ENCODE measurements at places on chromosomes 2 and 18.

GRCh38 chr18:41526054-41526453 lies 429.0 kb upstream of the PIK3C3 start:
- no peak for DNase-seq

DNA sequence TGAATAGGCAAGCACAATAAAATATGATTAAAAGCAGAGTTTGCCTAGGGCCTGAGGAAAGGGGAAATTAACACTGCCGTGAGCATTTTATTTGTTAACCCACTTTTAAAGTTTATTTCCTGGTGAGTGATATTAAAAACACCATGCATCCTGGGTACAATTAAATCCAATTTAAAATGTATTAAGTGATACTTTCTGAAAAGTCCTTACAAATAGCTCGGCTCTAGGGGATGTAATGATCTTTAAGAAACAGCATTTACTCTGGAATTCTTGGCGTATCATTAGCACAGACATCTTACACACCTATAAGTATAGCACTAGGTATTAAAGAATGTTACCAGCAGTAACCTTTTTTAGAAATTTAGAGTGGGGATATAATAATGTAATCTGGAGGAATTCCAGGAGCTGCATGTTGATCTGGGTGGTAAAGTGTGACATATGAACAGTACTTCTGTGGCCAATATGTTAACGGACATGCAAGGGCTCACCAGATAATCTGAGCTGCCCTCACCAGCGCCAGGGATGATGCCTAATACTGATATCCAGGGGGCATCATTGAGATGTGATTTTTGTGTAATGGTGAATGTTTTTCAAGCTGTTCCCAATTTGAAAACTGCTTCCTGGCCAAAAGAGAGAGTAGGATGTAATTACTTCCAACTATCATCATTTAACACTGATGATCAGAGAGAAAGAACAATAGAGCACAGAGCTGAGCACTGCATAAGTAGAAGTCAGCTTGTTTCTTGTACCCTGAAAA lies 235.9 kb downstream of the DSEL start:
- no peak for DNase-seq

DNA sequence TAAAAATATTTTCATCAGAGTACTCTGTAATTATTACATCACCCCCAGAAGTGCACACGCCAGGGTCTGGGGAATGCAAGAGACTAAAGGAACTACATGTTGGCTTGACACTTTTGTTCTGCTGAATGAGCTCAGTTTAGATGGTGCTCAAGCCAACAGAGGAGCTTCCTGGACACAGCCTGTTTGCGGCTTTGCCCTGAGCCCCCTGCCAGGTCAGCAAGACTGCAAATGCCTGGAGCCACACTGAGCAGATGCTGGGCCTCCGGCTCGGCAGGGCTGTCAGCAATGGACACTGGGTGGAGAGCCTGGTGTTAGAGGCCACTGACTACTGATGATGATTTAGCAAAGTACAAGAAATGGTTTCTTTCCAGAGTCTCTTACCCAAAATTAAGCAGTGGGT lies 31.9 kb downstream of the PTPN18 start:
- DNase-seq: no peak

DNA sequence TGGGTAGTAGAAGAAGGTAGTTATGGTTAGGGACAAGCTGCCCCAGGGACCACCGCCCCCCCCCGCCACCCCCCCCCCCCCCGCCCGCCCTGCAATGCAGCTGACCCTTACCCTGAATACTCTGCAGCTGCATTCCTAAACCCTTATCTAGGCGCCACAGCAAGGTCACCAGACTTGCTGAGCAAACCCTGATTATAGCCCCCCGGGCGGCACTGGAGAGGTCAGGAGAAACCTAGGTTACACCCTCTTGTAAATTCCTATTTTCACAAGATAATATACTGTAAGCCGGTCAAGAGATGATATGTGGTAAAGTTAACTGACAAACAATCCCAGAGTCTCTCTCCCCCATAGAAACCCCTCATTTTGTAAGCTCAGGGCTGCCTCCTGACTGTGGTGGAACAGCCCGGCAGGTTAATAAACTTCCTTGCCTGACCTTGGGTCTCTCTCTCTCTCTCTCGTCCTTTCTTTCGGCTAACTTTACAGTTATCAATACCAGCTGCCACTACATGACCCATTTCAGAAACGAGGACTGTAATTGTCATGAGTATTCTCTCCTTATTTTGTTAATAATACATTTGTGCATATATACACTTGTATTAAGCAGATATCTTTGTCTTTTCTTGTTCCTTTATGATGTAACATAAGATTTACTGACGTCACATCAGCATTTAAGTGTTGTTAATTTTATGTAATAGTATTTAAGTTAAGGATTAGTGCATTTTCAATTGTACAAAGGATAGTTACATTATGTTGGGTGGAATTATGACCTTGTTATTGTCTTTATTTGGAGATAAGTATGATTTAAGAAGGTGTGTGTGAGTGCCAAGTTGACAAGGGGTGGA lies 22.8 kb upstream of the SMAD4 start:
- no peak for DNase-seq

- no peak for DNase-seq
Measured at GRCh38 chr2:96702098-96702785, 37.6 kb downstream of the LMAN2L start.

- no peak for DNase-seq
Measured at GRCh38 chr2:180352620-180353019, 345.5 kb upstream of the CWC22 start.

DNA sequence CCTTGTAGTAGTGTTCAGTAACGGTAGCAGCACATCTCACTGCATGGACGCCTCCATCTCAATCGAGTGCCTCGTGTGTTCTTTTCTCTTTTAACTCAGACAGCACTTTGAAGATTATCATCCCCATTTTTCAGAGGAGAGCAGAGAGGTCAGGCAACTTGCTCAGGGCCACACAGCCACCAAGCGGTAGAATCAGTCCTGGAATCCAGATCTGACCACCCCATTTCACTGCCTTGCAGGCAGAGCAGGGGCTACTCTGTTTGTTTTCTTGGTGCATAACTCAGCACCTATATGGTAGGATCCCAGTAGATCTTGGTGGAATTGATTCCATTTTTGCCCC lies 129.5 kb downstream of the SMAD7 start:
- DNase-seq: no peak

DNA sequence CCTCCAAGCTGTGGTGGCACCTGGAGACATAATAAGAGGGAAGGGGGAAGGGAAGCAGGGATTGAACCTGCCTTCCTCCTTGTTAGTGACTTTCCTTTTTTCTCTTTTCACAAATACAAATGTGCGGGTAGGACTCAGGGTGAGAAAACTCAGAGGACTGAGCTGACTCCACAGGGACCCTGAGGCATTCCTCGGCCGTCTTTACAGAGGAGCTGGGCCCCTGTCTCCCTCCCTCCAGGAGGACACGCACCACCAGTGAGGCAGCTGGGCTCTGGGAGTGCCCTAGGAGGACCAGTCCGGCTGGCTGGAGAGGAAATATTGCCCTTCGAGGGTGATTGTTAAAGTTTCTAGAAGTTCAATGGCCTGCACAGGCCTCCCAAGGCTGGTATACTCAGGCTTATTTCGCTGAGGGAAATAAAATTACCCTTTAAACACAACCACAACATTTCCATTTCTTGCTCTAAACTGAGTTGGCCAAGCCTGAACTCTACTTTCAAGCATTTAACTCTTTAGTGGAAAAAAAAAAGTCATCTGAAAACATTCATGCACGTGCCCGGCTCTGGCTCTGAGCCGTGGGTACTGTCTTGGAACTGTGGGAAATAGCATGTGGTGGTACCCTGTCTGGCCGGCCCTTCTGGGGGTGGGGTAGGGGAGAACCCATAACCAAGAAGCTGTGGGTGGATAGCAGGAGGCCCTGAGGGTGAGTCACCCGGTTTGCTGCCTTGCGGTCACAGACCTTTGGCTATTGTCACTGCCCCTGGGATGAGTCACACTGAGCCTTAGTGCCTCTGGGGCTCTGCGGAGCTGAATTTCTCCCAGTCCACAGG lies 116.0 kb downstream of the COPS8 start:
- no peak for DNase-seq

- DNase-seq: no peak
Measured at GRCh38 chr2:242038166-242038927, 168.8 kb downstream of the RTP5 start.

GRCh38 chr2:97717613-97717995 lies 4.2 kb downstream of the ZAP70 start:
- no peak for DNase-seq

GRCh38 chr18:986051-986450 lies 81.4 kb downstream of the ADCYAP1 start:
- DNase-seq: no peak

- DNase-seq: no peak
Measured at GRCh38 chr2:46563186-46563585, 83.8 kb downstream of the TMEM247 start.

DNA sequence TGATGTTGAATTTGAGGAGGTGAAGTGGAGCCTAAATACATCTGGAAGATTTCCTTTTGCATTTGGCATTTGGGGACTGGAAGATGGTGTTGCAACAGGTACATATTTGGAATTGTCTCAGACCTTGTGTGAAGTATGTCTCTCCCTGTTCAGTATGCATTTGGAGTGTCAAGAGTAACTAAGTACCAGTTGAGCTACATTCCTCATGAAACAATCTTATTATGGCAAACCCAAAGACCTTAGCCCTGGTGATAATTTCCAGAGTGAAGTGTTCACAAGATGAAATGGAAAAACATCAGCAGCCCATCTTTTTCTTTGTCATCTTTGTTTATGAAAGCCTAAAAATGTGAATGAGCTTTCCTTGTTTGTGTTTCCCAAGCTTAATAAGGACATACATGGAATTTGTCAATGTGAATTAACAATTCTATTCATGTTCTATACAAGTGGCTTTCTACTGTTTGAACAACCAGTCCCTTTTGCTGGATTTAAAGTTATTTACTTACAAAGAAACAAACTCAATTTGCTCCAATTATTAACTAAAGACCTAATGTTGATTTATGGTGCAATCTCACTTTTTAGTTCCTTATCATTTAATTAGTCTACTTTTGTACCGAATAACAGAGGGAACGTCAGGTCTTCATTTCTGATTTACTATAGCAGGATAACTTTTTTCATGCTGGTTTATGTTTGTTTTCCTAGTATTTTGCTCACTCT lies 42.1 kb upstream of the PPP1R1C start:
- DNase-seq: no peak

- DNase-seq: no peak
Measured at GRCh38 chr2:32436150-32436549, 79.3 kb downstream of the BIRC6 start.

DNA sequence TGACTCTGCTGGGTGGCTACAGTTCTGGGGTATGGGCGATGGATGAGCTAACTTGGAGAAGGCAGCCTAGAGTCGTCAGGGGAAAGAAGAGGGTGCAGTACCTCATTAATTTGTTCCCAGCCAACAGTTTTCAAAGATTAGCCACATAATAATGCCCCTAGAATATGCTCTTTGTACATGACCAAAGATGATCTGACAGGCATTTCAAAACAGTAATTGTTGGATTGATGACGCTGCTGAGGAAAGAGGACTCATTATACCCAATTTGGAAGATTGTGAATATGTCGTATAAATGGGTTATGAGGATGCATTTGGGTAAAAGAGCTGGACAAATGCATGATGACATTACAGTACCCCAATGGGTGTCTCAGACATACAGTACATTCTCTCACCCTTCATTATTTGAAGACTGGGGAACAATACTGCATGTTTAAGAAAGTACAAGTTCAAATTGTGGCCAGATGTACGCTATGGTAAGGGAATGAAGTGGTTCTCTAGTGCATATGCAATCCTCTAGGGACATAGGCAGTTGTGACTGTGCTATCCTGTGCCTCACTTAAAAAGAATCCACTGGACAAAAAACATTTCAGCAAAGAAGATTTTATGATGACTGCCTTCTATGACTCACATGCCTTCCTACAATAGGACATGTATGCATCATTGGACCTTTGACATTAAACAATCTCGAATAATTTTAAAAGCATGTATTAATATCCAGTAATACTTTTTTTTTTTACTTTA lies 233.2 kb downstream of the CNTNAP5 start:
- no peak for DNase-seq

DNA sequence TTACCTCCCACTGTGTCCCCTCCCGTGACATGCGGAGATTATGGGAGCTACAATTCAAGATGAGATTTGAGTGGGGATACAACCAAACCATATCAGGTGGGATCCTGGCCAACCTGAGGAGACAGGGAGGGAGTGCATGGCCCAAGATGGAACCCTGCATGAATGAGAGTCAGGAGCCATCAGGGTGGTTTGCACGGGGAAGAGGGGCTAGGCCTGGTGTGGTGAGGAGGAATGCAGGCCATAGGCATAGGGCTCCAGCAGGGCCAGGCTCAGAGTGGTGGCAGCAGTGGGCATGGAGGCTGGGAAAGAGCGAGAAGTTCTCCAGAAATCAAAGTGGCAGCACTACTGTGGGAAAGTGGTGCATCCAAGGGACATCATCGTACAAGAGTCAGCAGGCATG lies 74.0 kb upstream of the BCL2L11 start:
- no peak for DNase-seq

DNA sequence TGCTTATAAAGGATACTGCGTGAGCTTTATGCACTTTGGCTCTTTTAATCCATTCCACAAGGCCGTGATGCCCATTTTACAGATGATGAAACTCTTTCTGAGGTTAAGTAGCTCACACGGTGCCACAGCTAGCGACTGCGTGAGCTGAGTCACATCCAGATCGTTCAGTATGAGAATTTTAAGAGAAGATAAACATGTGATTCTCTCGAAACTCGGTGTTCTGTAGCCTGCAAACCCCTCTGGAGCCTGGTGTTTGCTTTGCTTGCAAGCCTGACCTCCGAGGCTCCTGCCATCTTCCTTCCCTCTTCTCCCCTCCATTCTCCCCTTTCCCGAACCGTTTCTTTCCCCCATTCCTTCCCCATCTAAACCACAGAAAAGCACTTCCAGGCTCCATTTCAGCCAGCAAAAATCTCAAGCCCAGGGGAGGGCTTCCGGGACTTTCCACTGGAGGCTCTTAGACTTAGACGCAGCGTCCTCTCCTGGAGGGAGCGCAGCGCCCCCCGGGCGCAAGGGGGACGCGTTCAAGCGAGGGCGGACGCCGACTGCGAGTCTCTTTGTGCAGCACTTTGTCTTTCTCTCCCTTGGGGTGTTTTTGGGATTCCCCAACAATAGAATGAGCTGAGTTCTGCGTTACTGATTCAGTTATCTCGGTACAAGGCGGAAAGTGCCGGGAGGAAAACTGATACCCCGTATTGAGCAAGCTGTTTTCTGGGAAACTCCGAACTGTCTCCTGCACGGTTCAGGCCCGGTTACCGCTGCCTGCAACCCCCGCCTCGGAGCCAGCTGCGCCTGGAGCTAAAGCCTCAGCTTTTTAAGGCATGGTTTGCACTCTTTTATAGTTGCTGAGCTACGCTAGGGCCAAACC lies 38.0 kb downstream of the CYP1B1 start:
- peak; percentile 19 for DNase-seq

- DNase-seq: no peak
Measured at GRCh38 chr18:29003194-29003593, 826.3 kb upstream of the CDH2 start.

DNA sequence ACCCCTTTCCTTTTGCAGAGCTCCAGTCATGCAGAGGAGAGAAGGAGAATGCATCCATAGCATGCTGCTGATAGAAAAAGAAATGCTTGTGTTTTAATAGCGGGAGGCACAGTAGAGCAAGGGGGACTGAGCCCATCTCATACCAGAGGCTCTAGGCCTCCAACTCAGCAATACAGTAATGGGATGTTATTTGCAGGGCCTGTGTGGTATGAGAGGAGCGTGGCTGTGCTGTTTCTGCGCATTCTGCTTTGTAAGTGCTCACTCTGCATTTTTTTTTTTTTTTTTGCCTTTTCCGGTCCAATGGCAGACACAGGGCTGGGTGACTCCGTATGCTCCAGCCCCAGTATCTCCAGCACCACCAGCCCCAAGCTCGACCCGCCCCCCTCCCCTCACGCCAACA lies 200.0 kb downstream of the GBX2 start:
- no peak for DNase-seq

- no peak for DNase-seq
Measured at GRCh38 chr2:158046121-158046880, 55.4 kb upstream of the UPP2 start.

Data from activated B cell treated with CpG ODN at 0.5 μM for 24 hours (primary cell).